ENCODE measurements at places on chromosomes 13 and 19.

GRCh38 chr19:33040994-33041827, 23.5 kb downstream of the RHPN2 start:
- no peak for DNase-seq

GRCh38 chr13:71721104-71721503, 145.9 kb downstream of the DACH1 start:
- no peak for DNase-seq

GRCh38 chr19:40560092-40560507, 16.6 kb upstream of the SHKBP1 start:
- DNase-seq = no peak

DNA sequence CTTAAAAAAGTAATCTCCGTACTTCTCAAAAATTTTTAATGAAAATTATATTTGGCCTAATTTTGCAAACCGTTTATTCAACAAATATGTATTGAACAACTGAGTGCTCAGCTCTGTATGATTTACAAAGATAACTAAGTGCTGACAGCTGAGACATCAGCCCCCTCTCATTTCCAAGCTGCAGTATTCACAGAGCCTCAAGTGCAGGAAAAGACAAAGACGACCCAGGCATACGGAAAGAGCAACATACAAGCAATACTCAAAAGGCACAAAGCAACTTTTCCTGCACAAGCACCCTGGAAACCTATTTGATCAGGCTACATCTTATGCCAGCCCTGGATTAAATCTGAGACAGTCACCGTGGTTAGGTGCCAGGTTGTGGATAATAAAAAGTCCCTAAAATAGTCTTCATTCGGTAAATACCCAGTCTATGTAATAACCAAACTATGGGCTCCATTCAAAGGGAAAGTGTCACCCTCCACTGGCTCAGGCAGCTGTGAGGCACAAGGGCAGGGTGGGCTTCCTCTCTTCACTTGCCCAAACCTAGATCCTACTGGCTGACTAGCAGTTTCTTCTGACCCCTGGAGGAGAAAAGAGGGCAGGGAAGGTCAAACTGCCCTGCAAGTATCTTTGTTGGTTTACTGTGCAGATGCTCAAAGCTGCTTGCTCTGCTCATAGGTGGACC, 65.5 kb downstream of the TBC1D4 start:
- no peak for DNase-seq

DNA sequence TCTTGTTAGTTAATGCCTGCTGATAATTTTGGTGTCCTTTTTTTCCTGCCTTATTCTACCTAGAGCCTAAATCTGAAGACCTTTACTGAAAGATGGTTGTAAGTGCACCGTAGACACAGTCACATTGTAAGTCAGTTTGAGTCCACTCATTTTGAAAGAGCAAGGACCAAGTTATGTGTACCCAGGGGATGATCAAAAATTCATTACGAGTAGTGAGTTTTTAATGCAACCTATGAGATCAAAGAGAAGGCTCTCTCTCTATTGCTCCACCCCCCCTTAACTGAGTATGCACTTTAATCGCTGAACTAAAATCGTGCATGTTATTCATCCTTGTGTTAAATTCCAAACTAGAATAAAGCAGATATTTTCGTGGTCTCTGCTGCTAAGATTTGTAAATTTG, 1.8 kb downstream of the RAP2A start:
- DNase-seq = no peak

- no peak for DNase-seq
Observed at GRCh38 chr19:48506138-48506733, 5.4 kb downstream of the LMTK3 start.

GRCh38 chr13:45873491-45874325, 22.2 kb upstream of the SIAH3 start:
- no peak for DNase-seq

DNA sequence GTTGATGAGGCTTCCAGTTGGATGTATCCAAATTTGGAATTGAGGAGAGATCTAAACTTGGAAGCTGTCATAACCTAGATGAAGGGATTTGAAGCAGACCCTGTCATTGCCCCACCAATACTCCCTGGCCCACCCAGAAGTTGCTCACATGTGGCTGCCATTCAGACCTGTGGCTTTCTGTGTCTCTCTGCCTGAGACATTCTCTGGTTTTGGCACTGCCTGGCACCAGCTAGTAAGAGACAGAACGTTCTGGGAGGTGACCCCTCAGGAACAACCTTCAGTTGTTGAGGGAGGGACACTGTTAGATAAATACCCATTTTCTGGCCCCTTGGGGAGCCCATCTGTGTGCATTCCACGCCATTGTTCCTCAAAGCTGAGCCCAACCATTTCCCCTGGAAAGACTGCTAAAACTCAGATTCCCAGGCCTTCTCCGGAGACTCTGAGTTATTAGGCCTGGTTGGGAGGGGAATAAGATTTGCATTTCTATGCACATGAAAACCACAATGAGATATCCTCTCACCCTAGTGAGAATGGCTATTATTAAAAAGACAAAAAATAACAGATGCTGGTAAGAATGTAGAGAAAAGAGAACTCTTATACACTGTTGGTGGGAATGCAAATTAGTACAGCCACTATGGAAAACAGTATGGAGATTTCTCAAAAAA, 290.4 kb downstream of the TSHZ3 start:
- no peak for DNase-seq

- peak; percentile 62 for DNase-seq
Observed at GRCh38 chr19:8526345-8527091, 12.6 kb upstream of the ZNF414 start.

- no peak for DNase-seq
Observed at GRCh38 chr13:110371550-110372465, 64.7 kb downstream of the COL4A2 start.

GRCh38 chr13:113124211-113124970, 1.8 kb downstream of the F10 start:
- no peak for DNase-seq

- DNase-seq = no peak
Observed at GRCh38 chr19:1531587-1531986, 7.7 kb downstream of the PLK5 start.

GRCh38 chr13:102231479-102231878, 170.4 kb downstream of the FGF14 start:
- DNase-seq = no peak

GRCh38 chr13:26469602-26470001, 87.9 kb upstream of the WASF3 start:
- no peak for DNase-seq

- DNase-seq = peak; percentile 66
Observed at GRCh38 chr13:60572003-60572798, 175.2 kb downstream of the TDRD3 start.

GRCh38 chr19:39818626-39819097, 15.3 kb downstream of the DYRK1B start:
- DNase-seq = no peak

DNA sequence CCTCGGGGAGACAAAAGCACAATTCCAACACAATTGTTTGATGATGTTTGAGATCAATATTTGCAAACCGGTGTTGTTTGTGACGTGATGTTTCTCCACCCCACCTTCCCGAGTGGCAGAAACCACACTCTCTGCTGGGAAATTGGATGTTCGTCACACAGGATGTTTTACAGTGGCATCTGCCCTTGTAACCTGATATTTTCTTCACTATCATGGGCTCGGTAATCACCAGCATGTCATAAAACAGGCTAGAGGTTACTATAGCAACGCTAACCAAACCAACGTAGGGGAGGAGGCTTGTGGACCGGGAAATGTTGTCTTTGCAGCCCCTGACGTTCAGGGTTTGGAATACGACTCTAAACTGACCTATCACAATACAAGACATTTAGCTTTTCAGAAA, 454.5 kb downstream of the IRS2 start:
- peak; percentile 31 for DNase-seq

DNA sequence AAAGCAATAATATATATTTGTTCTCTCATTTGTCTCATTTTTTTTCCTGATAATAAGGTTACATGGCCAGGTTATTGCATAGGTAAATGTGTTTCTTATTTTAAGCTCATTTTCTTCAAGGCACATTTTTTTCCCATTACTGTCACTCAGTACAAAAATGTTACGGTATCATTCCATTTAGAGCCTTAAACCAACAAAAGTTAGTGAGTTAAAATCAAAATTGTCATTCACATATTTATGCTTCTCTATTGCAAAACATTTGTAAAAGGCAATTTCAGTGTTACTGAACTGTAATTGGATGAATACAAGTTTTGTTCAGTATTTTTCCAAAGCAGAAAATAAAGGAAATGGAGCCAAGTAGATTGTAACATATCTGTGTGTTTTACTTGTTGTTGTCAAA, 117.6 kb upstream of the MAB21L1 start:
- no peak for DNase-seq

- DNase-seq = no peak
Observed at GRCh38 chr19:35352448-35353304, 5.0 kb downstream of the FFAR1 start.

GRCh38 chr19:48806818-48807589, 3.8 kb downstream of the BCAT2 start:
- no peak for DNase-seq

GRCh38 chr19:39315933-39316332, 4.7 kb downstream of the LRFN1 start:
- DNase-seq = no peak

DNA sequence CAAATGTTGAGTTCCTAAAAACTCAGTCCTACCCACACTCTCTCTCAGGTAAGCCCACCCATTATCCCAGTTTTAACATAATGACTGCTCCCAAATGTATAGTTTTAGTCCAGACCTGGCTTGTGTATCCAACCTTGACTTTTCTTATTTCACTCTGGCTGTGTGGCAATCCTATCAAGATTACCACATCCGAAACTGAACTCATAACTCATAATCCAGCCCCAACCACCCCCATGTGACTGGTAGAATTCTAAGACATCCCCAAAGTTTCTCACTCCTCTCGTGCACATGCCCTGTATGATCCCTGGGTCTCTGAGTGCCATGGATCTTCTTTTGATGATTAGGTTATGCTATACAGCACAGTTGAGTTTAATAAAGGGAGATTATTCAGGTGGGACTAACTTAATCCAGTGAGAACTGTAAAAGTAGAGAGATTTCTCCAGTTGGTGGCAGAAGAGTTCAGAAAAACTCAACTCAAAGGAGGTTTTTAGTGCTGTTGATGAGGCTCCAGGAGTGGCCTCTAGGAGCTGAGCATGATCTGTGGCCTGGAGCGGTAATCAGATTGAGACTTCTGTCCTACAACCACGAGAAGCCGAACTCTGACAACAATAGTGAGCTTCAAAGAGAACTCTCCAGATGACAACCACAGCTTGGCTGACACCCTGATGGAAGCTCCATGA, 413.4 kb downstream of the ZNF536 start:
- DNase-seq = no peak

DNA sequence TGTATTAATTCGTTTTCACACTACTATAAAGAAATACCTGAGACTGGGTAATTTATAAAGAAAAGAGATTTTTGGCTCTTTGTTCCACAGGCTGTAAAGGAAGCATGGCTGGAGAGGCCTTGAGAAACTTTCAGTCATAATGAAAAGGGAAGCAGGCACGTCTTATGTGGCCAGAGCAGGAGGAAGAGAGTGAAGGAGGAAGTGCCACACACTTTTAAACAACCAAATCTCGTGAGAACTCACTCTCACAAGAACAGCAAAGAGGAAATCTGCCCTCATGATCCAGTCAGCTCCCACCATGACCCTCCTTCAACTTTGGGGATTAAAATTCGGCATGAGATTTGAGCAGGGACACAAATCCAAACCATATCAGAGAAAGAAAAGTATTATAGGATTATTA, 1255.9 kb upstream of the MIR17HG start:
- no peak for DNase-seq

GRCh38 chr19:53927739-53928138, 18.7 kb downstream of the CACNG7 start:
- no peak for DNase-seq

- DNase-seq = no peak
Observed at GRCh38 chr19:3366753-3367627, 607 bp downstream of the NFIC start.

- no peak for DNase-seq
Observed at GRCh38 chr19:38277969-38278680, 13.8 kb downstream of the SPINT2 start.

- DNase-seq = no peak
Observed at GRCh38 chr13:79874396-79875360, 393.7 kb downstream of the NDFIP2 start.

- DNase-seq = no peak
Observed at GRCh38 chr19:31064491-31064890, 284.7 kb downstream of the TSHZ3 start.

GRCh38 chr13:28052945-28053344, 47.4 kb downstream of the FLT3 start:
- no peak for DNase-seq

DNA sequence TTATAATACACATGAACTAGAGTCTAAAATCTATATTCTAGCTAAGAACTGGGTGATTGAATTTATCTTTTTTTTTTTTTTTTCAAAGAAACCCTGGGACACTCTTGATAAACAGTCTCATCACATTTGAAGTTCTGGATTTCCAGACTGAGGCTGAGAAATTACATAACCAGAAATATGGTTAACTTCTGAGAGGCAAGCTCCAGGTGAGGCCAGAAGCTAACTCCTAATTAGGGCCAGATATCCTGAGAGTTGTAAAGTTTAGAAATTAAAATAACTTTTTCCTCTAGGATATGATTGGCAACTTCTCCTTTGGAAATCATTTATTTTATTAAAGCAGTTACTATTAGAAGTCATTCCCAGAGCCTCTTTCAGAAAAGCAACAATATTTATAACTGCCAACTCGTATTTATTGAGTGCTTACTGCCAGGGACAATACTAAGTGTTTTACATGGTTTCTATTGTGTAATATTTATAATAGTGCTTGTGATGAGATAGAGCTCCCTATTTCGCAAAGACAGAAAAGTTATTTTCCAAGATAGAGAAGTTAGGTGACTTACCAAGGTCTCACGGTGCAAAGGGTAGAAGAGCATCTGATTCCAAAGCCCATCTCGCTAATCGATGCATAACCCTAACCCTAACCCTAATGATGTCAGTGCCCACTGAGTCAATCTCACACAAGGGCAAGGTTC, 187.7 kb downstream of the DCT start:
- no peak for DNase-seq
